ENCODE measurements at places on chromosomes 6 and 20. TPM values are rescaled to one million over a fixed set of nuclear protein-coding genes. Genes with fewer than 3 reads are reported as not detected.

The WFDC2 gene
- not detected for total RNA-seq

The EFCAB8 gene
- not detected for total RNA-seq

The CST2 gene
- 5.6 TPM for total RNA-seq

The PTCRA gene
- not detected for total RNA-seq

The C6orf52 gene
- not detected for total RNA-seq

The TTI1 gene
- total RNA-seq = 9.9 TPM

The NRSN1 gene
- not detected for total RNA-seq

Data from GM23248 (cell line).